Stimulated activated CD8-positive, alpha-beta memory T cell treated with anti-CD3 and anti-CD28 coated beads, Interleukin-15, amount 100 ng/mL, for 4 hours (primary cell): ENCODE measurements at places on chromosomes 13 and 19.

- no peak for DNase-seq
These were observed 43.1 kb downstream of the B3GLCT start for GRCh38 chr13:31242916-31243315.

- DNase-seq, result no peak
These were observed 1238.9 kb downstream of the UQCRFS1 start for GRCh38 chr19:27974082-27974513.

- DNase-seq, result no peak
These were observed 10.9 kb upstream of the ATP8B3 start for GRCh38 chr19:1823020-1823419.

DNA sequence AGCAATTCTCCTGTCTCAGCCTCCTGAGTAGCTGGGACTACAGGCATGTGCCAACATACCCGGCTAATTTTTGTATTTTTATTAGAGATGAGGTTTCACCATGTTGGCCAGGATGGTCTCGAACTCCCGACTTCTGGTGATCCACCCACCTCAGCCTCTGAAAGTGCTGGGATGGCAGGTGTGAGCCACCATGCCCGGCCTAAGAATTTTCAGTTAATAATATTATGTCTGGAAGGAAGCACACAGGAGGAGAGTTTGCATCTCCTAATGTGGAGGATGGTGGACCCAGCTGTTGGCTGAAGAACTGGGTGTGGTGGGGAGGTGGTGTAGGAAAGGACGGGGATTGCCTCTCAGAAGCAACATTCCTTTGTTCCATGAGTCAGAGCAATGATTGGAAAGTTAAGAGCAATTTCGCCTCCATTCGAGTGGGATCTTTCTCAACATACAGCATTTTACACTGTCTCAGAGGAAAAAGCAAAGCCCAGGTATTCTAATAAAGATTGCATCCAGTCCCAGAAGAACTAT, 11.9 kb downstream of the PDCD2L start:
- no peak for DNase-seq

GRCh38 chr19:10468133-10468532, 35.0 kb downstream of the KEAP1 start:
- DNase-seq, result no peak

DNA sequence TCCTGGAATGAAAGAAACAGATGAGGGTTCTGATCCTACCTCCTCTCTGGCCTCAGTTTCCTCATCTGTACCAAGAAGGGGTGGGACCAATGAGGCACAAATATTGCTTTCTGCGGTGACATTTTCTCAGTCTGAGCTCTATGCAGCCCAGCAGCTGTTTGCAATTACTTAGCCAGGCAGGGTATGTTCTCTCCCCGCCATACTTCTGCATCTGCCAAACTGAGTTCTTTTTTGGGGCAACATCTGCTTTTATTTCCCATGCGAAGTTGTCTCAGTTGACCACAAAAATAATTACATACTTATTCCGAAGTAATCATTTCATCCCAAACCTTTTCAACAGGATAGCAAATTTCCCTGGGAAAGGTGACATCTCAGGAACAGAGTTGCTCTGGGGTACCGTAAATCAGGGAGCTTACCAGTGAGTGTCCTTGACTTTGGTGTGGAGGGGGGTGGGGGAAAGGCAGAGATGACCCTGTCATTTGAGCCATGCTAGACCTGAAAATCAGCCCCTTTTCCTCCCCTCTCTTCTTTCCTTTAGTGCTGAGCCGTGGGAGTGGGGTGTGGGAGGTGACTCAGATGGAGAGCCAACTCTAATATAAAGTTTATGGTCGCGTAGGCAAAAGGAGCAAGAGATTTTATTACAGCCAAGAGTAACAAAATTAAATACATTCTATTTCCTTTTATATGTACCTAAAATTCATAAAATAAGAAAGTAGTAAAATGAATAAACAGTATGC, 165.7 kb upstream of the KL start:
- no peak for DNase-seq

- no peak for DNase-seq
These were observed 201.1 kb downstream of the NBEA start for GRCh38 chr13:35143123-35143522.

DNA sequence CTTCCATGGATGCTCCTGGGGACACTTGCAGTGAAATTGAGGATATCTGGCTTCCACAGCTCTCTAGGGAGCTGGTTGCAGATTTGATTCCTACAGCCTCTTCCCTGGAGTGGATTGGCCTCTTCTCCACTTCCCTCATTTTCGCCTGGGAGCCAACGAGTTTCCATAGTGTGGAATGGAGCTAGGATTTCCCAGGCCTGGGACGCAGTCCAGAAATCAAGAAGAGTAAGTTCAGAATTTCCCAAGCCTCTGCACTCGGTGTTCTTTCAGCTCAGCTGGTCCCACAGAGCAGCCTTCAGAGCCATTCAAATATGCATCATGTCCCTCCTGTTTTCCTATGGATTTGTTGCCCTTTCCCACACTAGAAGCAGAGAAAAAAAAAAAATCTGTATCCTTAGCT, 68.2 kb downstream of the RAP2A start:
- DNase-seq, result no peak

- no peak for DNase-seq
These were observed 364.9 kb downstream of the OXGR1 start for GRCh38 chr13:96629331-96629730.

GRCh38 chr13:103224804-103225203, 158.6 kb upstream of the SLC10A2 start:
- no peak for DNase-seq

- DNase-seq, result no peak
These were observed 48.7 kb downstream of the CCNE1 start for GRCh38 chr19:29860492-29860891.

DNA sequence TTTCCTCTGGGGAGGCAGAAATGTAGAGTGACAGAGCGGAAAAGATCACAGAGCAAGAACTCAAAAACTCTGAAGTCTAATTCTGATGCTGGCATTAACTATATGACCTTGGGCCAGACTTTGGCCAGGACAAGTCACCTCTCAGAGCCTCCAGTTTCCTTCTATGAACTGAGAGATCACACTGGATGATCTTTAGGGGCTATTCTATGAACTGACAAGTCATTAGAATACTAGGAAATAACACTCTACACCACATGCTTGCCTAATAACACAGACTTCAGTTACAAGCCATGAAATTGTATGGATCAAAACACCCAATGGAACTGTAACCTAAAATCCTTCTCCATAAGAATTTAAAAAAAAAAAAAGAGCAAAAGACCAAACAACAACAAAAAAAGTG, 16.9 kb downstream of the SLC25A30 start:
- no peak for DNase-seq

DNA sequence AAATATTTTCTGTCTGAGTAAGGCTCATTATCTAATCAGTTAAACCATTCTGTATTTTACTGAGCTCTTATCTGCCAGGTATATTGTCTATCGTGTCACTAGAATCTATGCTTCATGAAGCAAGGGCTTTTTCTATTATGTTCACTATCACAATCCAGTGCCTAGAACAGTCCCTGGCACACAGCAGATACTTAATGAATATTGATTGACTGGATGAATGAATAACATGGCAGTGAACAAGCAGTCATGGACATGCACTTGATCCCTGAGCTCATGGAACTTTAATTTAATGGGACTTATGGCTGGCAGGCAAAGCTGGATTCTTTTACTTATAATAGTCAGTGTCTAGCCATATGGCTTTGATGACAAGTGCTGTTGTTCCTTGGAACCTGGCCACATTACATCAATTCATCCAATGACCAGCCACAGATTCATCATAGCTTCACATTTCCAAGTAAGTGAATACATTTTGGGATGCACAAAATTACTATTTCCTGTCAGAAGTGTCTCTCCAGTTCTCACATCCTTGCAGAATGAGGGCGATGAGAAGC, 214.8 kb downstream of the COG6 start:
- DNase-seq, result no peak

DNA sequence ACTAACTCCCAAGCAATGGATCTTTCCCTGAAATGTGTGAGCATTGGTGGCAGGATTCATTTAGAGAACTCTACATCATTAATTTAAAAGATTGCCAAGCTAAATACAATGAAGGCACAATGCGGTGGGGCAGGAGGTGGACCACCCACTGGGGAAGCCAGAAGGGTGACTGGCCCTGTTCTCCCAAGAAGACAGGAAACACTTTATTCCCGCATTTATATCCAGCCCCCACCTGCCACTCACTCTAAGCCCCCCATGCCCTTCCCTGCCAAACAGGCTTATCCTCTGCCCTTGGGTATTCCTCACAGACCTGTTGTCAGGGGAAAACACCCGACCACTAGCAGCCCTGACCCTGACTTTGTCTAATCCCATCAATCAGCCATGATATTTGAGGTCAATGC, 189.1 kb upstream of the UBL3 start:
- no peak for DNase-seq

GRCh38 chr13:112261924-112262323, 114.2 kb upstream of the SPACA7 start:
- no peak for DNase-seq

DNA sequence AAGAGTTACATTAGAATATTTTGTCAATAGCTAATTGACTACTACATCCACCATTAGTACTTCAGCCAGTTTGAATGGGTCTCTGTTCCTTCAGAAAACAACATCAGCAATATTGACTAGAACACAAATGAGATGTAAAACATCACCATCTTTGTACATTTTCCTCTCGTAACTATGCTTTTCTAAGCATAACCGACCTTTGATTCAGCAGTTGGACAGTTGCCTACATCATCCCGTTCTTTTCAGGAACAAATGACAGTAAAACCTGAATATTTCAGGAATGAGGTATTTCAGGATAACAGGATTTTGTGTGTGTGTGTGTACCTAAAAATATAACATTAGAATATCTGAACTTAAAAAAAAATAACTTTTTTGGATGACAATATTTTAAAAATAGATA, 60.9 kb downstream of the STARD13 start:
- DNase-seq, result no peak

GRCh38 chr13:99989276-99990125, 7.9 kb downstream of the ZIC2 start:
- DNase-seq, result no peak

DNA sequence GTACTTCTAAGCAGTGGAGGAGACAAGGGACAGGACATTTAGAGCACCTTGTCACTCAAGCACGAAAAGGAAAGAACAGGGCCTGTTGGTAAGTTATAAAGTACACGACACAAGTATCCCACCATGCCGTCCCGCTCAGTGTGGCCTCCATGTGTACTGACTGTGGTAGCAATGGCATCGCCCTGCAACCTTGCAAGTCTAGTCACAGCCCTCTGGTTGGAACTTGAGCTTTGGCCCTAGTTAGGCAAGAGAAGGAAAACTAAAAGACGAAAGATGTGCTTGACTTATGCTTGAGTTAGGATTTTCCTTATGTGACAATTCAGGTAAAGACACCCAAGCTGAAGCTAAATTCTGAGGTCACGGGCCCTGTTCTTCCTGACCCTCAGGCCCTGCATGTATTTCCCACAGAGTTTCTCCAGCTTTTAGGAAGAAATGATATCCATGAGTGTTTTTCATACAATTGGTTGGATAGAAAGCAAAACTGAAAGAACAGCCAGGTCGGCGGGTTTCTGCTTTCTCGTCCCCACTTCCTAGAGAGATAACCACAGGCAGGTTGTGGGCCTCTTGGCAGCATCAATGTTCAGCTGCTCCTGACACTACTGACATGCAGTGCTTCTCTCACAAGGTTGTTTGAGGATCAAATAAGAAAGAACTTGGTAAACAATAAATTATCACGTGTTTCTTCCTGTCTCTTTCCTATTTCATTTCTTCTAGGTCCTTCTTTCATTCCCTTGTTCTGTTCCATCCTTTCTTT, 216.2 kb downstream of the IRS2 start:
- no peak for DNase-seq

GRCh38 chr19:51256155-51256625, 5.3 kb downstream of the SIGLECL1 start:
- no peak for DNase-seq

DNA sequence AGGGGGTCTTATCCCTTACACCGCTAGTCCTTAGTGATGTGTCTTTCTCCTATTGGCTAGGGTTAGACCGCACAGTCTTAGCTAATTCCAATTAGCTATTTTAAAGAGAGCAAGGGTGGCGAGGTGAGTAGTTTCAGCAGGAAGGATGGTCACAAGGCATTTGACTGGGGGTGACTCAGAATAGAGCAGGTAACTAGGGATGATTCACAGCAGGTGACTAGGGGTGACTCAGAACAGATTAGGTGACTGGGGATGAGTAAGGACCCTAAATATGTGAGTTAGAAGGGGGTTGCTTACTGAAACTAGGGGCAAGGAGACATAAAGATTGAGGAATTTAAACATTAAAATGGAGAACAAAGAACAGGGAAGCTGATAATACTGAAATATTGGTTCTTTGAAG, 64.3 kb downstream of the ZNF66 start:
- DNase-seq, result no peak

DNA sequence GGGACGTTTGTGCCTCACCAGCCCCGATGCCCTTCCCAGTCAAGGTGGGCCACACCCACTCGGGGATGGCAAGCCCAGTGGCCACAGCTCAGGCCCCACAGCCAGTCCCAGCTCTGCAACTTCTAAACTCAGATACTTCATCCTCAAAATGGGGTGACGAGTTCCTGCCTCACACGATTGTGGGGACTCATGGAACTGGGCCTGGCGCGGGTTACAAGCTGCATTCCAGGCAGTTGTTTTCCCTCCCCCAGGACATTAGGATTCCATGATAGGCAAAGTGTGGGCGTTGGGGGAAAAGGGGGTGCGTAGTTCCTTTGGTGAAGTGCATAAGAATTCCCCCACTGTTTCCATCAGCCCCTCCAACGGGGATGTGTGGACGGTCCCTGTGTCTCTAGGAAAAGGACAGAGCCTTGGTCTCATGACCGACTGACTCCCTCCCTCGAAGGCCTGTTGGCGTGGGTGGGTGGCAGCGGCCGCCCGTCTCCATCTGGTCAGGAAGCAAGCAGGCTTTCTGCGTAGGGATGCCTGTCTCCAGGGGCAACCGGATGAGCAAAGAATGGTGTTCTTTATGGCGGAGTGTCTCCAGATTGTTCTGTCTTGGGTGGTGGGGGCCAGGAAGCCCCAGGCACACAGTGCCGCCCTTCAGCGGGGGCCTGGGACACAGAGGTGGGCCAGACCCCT, 21.1 kb upstream of the NPAS1 start:
- DNase-seq, result no peak

DNA sequence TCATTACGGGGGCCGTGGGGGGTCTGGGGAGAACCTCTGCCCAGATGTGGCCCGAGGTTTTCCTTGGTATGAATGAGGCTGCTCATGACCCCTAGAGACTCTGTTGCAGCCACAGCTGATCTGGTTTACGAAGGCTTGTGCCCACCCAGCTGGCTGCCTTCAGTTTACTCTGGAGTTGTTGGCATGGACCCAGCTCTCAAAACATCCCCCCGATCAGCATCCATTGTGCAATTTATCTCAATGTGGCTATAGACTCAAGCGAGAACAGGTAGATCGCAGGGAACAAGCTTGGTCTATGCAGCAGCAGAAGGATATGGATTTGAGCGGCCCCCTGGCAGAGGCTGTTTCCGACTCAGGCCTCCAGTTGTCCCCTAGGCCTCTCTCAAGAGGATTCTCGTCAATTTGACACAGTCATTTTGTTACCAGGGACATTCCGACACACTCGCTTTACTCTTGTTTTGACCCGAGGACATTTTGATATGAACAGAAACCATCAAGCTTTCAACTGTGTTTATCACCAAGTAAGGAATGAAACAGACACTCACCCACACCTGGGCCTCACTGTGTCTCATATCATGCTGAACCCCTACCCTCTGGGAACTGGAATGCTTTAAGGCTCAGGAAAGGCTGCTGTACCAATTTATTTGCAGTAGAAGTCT, 161.5 kb downstream of the KATNAL1 start:
- no peak for DNase-seq
